ENCODE measurements at places on chromosomes 6 and 20.

DNA sequence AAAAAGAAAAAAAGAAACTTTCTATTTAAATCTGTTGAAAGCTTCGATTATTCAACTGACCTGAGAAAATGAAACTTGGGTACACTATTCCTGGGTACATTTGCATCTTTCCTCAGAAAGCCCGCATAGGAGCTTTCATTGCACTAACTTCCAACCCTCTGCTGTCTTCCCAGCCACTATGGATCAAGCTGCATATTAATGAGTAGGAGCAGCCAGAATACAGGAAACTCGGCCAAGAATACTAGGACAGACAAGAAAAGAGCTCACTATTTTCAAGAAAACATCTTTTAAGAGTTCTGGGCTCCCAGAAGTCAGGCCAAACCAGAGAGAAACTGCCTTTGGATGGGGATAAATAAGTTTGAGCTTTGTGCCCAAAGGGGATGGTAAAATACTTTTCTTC is 135.0 kb upstream of the CCDC28A start:
- no peak for DNase-seq

GRCh38 chr6:15348528-15348927 is 102.7 kb downstream of the JARID2 start:
- no peak for DNase-seq

- no peak for DNase-seq
These were observed 132.1 kb downstream of the ZDHHC14 start for GRCh38 chr6:157513004-157513603.

DNA sequence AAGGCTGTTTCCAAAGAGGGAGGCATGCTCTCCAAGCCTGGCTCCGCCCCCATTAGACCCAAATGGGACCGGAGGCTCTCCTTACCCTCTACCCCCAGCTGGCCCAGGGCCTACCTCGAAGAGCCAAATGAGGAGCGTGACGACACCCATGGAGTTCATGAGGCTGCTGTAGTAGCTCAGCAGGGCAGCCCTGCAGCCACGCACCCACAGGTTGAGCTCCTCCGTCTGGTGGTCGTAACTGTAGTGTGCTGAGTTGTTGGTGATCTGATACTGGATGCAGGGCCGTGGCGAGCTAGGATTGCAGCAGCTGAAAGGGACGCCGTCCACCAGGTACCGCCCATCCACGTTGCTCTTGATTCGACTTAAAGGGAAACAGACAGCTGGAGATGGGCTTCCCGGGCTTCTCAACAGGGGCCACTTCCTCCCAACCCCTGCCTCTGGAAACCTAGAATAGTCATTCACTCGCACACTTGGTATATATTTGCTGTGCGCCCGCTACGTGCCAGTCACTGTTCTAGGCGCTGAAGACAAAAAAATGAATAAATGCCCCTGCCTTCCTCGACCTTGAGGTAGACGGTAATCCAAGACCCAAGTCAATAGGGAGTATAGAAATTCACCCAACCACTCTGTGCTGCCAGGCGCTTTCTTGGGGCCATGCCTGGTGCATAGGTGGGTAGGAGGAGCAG is 18.0 kb downstream of the PRPH2 start:
- DNase-seq: no peak

- DNase-seq: no peak
These were observed 4.5 kb upstream of the MYT1 start for GRCh38 chr20:64159711-64160110.

DNA sequence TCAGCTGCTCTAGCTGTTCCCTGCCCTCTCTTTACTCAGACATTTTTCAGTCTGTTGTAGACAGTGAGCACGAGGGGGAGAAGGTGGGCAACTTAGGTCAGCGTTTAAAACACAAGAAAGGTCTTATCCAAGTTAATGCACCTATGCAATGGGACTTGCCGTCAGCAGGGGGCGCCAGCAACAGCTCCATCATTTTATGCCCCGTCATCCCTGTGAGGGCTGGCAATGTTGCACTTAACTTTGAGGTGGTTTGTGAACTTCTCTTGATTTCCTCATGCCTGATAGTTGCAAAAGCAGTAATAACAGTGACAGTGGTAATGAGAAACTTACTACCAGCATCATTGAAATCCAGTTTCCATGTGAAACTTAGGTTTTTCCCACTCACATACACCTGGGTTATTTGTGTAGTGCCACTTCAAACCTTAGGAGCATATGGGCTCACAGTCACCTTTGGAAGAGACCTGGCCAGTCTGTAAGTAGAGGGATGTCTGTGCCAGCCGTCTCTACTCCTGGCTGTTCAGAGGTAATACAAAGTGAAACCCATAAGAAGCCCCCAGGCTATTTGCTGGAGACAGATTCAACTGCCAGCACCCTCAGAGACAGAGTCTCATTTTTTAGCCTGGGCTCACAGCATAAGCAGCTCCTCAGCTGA is 44.9 kb upstream of the ID1 start:
- DNase-seq: peak; percentile 78

- DNase-seq: no peak
These were observed 171.4 kb downstream of the ZFAND3 start for GRCh38 chr6:37990762-37991525.

DNA sequence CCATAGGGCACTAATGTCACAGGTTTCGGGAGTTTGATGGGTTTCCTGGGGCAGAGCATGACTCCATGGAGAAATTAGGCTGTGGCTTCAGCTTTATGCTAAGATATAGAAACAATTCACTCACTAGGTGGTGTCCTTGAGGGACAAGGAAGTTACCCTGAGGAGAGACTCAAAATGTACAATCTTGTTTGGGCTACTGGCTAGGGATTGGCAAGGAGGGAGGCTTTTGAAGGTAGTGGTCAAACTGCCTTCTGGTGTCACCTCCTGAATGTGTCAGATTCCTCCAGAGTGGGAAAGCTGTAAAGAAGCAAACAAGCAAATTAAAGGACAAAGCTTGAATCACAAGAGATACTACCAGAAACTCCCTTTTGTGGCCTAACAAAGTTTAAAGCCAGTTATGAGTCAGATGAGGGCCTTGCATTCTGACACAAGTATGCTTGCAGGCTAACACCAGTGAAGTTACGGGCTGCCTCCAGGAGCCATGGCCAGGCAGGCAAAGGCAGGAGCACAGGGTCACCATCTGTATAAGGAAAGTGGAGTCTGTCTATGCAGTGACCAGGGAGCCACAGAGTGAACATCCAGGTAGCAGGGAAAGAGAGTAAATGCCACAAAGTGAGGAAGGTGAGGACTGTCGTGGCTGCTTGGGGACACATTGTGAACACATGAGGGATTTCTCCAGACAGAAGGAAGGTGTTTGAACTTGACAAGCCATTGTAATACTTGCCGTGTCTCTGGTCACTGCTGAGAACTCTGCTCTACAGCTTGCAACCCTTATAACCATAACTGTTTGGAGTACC is 107.7 kb upstream of the DTNBP1 start:
- DNase-seq: no peak

DNA sequence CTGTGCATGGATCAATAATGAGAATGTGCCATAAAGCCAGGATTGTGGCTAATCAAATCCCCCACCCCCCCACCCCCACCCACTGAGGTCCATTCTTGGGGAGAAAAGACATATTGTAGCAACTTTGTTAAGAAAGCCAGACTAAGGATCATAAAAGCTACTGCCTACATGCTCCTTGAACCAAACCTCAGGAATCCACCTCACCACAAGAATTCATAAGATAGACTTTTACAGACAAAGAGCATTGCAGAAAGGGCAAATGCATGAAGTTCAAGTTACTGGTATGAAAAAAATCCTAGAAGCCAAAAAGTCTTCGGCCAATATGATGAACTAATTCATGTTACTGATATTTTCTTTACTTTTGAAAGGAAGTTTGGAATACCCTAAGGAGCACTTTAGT is 187.9 kb upstream of the ARID1B start:
- no peak for DNase-seq

- no peak for DNase-seq
These were observed 119.9 kb upstream of the ENPP5 start for GRCh38 chr6:46290421-46291274.

GRCh38 chr20:17298171-17298570 is 71.3 kb downstream of the PCSK2 start:
- DNase-seq: no peak

- no peak for DNase-seq
These were observed 11.2 kb downstream of the ZBTB2 start for GRCh38 chr6:151379933-151380847.

DNA sequence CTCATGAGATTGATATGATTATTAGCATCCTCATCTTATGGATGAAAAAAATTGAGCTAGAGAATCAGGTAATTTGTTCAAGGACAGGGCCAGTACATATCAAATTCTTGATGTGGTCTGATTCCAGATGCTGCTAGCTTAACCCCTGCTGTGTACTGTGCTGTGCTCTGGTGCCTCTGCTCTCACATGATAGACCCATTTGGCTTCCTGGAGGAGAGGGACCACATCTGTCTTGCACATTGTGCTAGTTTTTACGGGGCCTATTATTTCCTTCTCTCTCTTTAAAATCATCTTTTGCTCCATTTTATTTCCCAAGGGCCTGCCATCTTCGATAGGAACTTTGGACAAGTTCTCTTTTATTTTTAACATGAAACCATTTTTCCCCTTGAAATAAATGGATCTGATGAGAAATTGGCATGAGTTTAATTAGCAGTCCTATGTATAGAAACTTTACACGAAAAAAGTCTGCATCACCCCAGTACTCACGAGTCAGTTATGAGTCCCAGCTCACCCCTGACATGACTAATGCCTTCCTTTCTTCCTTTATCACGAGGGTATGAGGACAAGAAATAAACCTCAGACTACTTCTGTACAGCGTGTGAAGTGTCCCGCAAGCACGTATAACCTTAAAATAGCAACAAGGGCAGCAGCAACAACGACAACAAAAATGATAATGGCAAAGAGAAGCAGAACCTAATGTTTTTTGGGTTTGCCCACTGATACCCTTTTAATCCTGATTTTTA is 26.5 kb downstream of the CD109 start:
- no peak for DNase-seq

DNA sequence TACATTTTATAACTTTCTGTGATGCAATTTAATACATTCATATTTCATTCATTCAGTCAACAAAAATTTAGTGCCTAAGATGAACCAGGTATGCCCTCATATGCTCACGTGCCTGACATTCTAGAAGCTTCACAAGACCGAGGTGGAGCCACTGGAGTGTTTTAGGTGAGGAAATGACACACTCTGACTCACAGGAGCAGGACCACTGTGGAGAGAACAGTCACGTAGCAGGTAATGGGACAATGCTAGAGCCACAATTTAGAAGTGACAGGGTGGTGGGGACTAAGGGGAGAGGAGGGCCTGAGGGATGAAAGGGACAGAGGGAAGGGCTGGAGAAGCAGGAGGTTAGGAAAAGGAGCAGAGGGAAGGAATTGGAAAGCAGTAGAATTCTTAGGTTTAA is 17.6 kb upstream of the HLA-A start:
- DNase-seq: no peak

DNA sequence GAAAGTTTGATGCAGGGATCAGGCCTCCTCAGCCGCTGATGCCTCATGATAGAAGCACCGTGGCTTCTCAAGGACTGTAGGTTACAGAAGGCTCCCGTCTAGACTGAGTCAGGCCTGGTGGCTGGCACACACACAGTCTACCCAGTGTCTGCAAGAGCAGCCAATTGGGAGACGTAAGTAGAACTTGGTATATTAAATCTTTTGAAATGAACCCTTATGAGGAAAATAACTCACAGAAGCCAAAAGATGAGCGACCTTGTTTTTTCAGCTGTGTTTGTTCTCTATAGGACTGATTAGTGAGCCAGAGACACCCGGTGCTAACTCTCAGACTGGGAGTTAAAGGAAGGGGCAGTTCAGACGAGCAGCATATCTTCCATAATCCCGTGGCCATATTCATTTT is 5.9 kb upstream of the PDE10A start:
- no peak for DNase-seq

DNA sequence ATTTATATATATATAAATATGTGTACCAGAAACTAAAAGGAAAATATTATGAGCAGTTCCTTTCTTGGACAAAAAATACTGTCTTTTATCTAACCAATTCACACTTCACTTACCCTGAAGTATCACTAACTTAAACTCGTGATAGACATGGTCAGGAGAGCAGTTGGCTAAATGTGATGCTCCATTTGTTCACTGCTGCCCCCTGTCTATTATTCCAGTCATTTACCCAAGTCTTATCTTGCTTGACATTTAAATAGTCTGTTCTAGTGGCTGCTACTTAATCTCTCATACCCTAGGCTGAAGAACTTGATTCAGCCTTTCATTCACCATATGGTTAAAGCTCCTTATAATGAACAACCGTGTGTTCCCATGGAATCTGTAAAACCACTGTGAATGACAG is 789.6 kb upstream of the EYS start:
- DNase-seq: peak; percentile 22
